Left ventricle myocardium inferior (tissue), 1 donor: ENCODE measurements at places on chromosomes 11 and 22.

GRCh38 chr22:27192135-27192829, 534.9 kb downstream of the MIAT start:
- no peak overlapping the region for H3K4me3 ChIP-seq
- no peaks in the 10 kb centered on the region for H3K36me3 ChIP-seq
- no peaks in the 10 kb centered on the region for H3K4me1 ChIP-seq
- DNase-seq, result no peak
- no peak overlapping the region for H3K27ac ChIP-seq

- no peak for DNase-seq
- no peak overlapping the region for H3K4me3 ChIP-seq
- peaks cover 22% of the 10 kb centered on the region for H3K4me1 ChIP-seq
- peaks cover 7% of the 10 kb centered on the region for H3K27me3 ChIP-seq
- H3K36me3 ChIP-seq, result no peaks in the 10 kb centered on the region
Measured at GRCh38 chr11:63503492-63503891, 2.4 kb upstream of the LGALS12 start.

DNA sequence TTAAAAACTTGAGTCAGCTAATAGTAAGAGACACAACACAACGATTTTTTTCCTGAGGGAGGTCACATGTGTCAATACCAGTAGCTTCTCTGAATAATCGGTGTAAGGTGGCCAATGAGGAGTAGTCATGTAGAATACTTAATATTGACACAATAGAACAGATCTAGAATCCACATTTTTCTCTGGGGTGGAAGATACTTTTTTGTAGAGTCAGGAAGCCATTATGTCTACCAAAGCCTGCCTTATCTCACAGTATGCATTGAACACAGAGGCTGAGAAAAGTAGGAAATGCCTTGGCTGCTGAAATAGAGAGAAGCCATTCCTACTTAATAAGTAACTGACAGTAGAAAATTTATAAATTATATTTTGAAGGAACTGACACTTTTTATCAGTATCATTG, 725.0 kb downstream of the METTL15 start:
- H3K27me3 ChIP-seq, result no peaks in the 10 kb centered on the region
- H3K4me3 ChIP-seq, result no peak overlapping the region
- H3K36me3 ChIP-seq, result no peaks in the 10 kb centered on the region

DNA sequence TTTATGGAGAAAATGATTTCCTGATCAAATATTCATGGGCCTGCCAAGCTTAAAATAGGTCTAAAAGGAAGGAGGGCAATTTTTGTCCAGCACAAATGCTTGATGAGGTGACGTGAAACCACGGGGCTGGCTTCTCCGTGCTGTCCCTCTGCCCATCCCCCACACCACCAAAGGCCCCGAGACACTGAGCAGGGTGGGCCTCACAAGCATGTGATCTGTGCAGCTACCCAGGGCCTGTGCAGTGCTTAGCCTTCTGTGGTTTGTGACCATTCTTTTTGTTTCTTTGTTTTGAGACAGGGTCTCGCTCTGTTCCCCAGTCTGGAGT, 94.8 kb upstream of the RTL6 start:
- peaks cover 37% of the 10 kb centered on the region for H3K27me3 ChIP-seq
- no peak for DNase-seq
- no peak overlapping the region for H3K27ac ChIP-seq
- H3K4me3 ChIP-seq, result no peak overlapping the region

GRCh38 chr11:9057888-9058287, 33.5 kb downstream of the SCUBE2 start:
- H3K27me3 ChIP-seq, result no peaks in the 10 kb centered on the region
- no peaks in the 10 kb centered on the region for H3K36me3 ChIP-seq
- no peak overlapping the region for H3K4me3 ChIP-seq
- no peak for DNase-seq
- H3K4me1 ChIP-seq, result no peaks in the 10 kb centered on the region

GRCh38 chr11:18313965-18314763, 7.8 kb downstream of the HPS5 start:
- peaks cover 30% of the 10 kb centered on the region for H3K4me1 ChIP-seq
- H3K36me3 ChIP-seq, result peaks cover 30% of the 10 kb centered on the region
- H3K27me3 ChIP-seq, result no peaks in the 10 kb centered on the region
- H3K27ac ChIP-seq, result no peak overlapping the region

GRCh38 chr11:129295746-129296145, 79.9 kb upstream of the BARX2 start:
- no peak overlapping the region for H3K27ac ChIP-seq
- DNase-seq, result no peak
- H3K4me1 ChIP-seq, result no peaks in the 10 kb centered on the region
- H3K27me3 ChIP-seq, result peaks cover 49% of the 10 kb centered on the region
- no peaks in the 10 kb centered on the region for H3K36me3 ChIP-seq
